ENCODE measurements at places on chromosomes 5 and 9. TPM values are rescaled to one million over a fixed set of nuclear protein-coding genes. Genes with fewer than 3 reads are reported as not detected.
A peak's percentile ranks its signal among the peaks of the same experiment; 100 is the strongest.

IFNE gene
- total RNA-seq, result not detected

DNA sequence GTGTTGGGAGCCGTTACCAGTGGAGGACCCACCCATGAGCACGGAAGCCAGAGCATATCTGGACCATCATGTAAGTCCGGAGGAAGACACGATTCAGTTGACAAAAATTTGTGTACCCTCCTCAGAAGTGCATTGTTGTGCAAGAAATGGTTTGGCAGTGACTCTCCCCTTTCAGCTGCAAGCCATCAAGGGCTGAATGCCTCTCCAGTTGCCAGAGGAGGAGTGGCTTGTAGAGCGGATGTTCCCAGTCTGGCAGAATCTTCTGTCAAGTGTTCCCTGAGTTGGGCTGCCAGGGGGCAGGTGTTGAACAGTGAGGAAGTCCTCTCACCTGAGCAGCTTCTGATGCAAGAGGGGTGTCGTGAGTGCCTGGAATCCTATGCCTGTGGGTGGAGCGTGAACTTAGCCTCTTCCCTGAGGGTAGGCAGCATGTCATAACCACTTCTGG, 27.6 kb upstream of the CDKN2AIPNL start:
- peaks cover 6% of the 10 kb centered on the region for H3K4me1 ChIP-seq
- H3K27me3 ChIP-seq, result no peaks in the 10 kb centered on the region
- no peak overlapping the region for H3K27ac ChIP-seq
- no peak overlapping the region for H3K4me3 ChIP-seq
- no peaks in the 10 kb centered on the region for H3K36me3 ChIP-seq

SNCB gene
- not detected for total RNA-seq

- no peaks in the 10 kb centered on the region for H3K36me3 ChIP-seq
- H3K4me1 ChIP-seq, result no peaks in the 10 kb centered on the region
- H3K27ac ChIP-seq, result no peak overlapping the region
These were observed 1.8 kb downstream of the MARVELD2 start for GRCh38 chr5:69416699-69417098.

GAS1 gene
- 2.4 TPM for total RNA-seq

DNA sequence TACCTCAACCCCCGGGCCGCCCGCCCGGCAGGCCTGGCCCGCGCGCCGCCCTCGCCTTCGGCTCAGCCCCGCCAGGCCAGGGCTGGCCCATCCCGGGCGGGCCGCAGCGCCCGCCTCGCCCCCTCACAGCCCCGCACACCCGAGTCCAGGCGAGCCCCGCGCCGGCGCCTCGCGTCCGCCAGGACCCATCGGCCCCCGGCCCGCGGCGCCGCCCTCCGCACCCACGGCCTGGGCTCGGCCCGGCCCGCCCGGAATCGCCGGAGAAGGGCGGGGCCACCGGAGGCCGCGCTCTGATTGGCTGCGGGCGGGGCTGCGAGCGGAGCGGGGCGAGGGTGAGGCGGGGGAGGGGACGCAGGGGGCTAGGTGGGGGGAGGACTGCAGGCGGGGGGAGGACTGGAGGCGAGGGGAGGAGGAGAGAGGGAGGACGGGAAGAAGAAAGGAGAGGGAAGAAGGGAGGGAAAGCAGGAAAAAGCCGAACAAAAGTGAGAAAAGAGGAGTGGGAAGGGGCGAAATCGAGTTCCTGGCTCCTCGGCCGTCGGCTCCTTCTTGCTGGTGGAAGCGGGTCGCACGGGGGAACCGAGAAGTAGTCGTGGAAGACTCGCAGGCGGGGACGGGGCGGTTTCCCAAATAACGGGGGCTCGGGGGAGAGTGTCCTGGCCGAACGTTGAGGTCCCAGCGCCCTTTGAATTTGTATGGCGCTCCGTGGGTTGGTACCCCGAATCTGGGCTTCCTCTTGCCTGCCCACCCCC, 472 bp upstream of the UBTD2 start:
- peak; percentile 85 for DNase-seq
- H3K4me1 ChIP-seq, result peaks cover 11% of the 10 kb centered on the region
- no peaks in the 10 kb centered on the region for H3K36me3 ChIP-seq
- H3K27me3 ChIP-seq, result no peaks in the 10 kb centered on the region
- peak overlapping the region; percentile 83 for H3K4me3 ChIP-seq

DBH gene
- total RNA-seq, result not detected

HSD17B3 gene
- total RNA-seq, result not detected

GRCh38 chr9:126222835-126223431, 103.7 kb upstream of the MVB12B start:
- H3K4me1 ChIP-seq, result no peaks in the 10 kb centered on the region
- H3K27ac ChIP-seq, result no peak overlapping the region
- DNase-seq, result no peak
- H3K36me3 ChIP-seq, result no peaks in the 10 kb centered on the region

DNA sequence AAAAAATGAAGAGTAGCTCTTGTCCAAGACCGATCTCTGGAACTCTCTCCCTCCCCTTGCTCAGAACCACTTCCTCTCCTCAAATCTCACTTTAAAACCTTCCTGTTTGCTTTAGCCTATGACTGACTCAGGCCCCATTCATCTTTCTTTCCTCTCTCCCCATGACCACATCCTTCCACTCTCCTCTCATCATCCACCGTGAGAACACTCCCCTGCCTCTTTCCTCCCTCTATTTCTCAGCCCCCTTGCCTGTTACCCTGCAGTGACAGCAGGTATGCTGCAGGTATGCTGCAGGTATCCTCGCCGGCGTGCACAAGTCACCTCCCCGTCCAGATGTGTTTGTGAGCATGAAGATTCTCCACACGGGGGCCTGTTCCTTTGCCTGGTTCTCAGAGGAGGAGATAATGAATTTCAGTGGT, 505.3 kb downstream of the CCDC171 start:
- H3K4me1 ChIP-seq, result no peaks in the 10 kb centered on the region
- H3K27me3 ChIP-seq, result no peaks in the 10 kb centered on the region
- no peak for DNase-seq
- H3K36me3 ChIP-seq, result no peaks in the 10 kb centered on the region
- no peak overlapping the region for H3K4me3 ChIP-seq

GRCh38 chr5:88732181-88732633, 150.8 kb downstream of the MEF2C start:
- peak overlapping the region; percentile 31 for H3K27ac ChIP-seq
- H3K36me3 ChIP-seq, result no peaks in the 10 kb centered on the region
- no peaks in the 10 kb centered on the region for H3K4me1 ChIP-seq
- H3K27me3 ChIP-seq, result no peaks in the 10 kb centered on the region
- DNase-seq, result no peak
- no peak overlapping the region for H3K4me3 ChIP-seq

DNA sequence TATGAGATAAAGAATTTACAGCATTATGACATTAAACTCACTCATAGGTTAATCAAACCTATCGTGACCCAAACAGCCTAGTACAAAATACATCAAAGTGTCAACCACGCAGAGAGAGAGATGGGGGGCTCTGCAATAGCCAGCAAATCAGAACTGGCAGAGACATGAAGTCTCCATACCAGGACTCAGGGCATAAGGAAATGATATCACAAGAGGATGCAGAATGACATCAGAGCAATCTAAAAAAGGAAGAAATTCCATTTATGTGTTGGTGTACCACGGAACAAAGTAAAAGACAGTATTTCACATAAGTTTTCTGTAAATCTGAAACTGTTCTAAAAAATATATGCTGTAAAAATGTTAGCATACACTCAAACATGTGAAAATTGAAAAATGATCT, 24.6 kb downstream of the BICD2 start:
- no peaks in the 10 kb centered on the region for H3K36me3 ChIP-seq
- no peak for DNase-seq
- peaks cover 2% of the 10 kb centered on the region for H3K4me1 ChIP-seq
- H3K27me3 ChIP-seq, result no peaks in the 10 kb centered on the region
- no peak overlapping the region for H3K4me3 ChIP-seq

- no peaks in the 10 kb centered on the region for H3K4me1 ChIP-seq
- no peaks in the 10 kb centered on the region for H3K27me3 ChIP-seq
- no peak overlapping the region for H3K4me3 ChIP-seq
- no peak overlapping the region for H3K27ac ChIP-seq
- DNase-seq, result no peak
- H3K36me3 ChIP-seq, result no peaks in the 10 kb centered on the region
These were observed 4.2 kb upstream of the NFIL3 start for GRCh38 chr9:91427873-91428272.

GRCh38 chr9:108474356-108474755, 381.4 kb downstream of the ACTL7B start:
- no peak for DNase-seq
- no peak overlapping the region for H3K27ac ChIP-seq
- H3K4me1 ChIP-seq, result peaks cover 9% of the 10 kb centered on the region
- no peaks in the 10 kb centered on the region for H3K36me3 ChIP-seq

- no peak overlapping the region for H3K27ac ChIP-seq
- no peaks in the 10 kb centered on the region for H3K36me3 ChIP-seq
- no peaks in the 10 kb centered on the region for H3K4me1 ChIP-seq
- no peak overlapping the region for H3K4me3 ChIP-seq
- no peak for DNase-seq
These were observed 12.3 kb downstream of the SGCD start for GRCh38 chr5:156339139-156339841.

GRCh38 chr5:1380011-1380817, 35.3 kb upstream of the CLPTM1L start:
- no peaks in the 10 kb centered on the region for H3K4me1 ChIP-seq
- no peak overlapping the region for H3K27ac ChIP-seq
- H3K27me3 ChIP-seq, result no peaks in the 10 kb centered on the region
- no peak overlapping the region for H3K4me3 ChIP-seq
- no peaks in the 10 kb centered on the region for H3K36me3 ChIP-seq
- peak; percentile 35 for DNase-seq

PCDHA1 gene
- not detected for total RNA-seq

DNA sequence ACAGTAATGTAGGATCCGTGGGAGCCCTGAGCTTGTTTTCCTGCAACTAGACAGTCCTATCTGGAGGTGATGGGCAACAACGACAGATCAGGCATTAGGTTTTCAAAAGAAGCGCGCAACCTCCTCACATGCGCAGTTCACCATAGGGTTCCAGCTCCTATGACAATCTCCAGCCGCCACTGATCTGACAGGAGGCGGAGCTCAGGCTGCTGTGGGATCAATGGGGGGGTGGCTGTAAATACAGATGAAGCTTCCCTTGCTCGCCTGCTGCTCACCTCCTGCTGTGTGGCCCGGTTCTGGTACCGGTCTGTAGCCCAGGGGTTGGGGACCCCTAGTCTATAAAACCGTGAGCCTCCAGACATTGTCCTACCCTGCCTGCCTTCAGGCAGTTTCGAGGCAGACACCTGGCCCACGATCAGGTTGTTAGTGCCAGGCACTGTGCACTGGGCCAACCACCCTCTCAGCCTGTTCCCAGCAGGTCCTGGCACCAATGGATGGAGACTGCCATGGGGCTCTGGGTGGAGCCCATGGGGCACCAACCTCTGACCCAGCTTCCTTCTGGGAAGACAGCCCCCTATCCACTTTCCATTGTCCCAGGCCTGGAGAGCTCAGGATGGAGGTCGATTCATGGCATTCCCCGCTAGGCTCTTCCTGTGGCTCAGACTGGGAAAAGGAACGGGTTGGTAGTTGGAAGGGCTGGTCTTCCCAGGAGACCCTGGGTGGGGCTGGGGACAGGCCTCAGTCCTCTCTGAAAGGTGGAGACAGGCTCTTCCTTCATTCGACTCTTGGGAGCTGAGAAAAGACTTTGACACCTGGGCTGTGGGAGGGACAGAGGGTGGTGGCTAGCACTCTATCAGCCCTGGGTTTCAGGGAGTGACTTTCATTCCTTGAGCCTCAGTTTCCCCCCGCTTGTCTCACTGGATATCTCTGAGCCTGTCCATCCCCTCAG, 1.7 kb downstream of the ENDOG start:
- H3K27ac ChIP-seq, result no peak overlapping the region
- peak; percentile 44 for DNase-seq
- no peak overlapping the region for H3K4me3 ChIP-seq
- H3K36me3 ChIP-seq, result no peaks in the 10 kb centered on the region
- H3K4me1 ChIP-seq, result no peaks in the 10 kb centered on the region

F2RL1 gene
- total RNA-seq, result 139 TPM

LURAP1L gene
- total RNA-seq, result 42.5 TPM

GRCh38 chr5:124630767-124631704, 115.4 kb downstream of the ZNF608 start:
- no peak for DNase-seq
- no peaks in the 10 kb centered on the region for H3K4me1 ChIP-seq
- H3K27ac ChIP-seq, result no peak overlapping the region
- H3K27me3 ChIP-seq, result no peaks in the 10 kb centered on the region
- no peaks in the 10 kb centered on the region for H3K36me3 ChIP-seq

GCNT4 gene
- 2.7 TPM for total RNA-seq

DNA sequence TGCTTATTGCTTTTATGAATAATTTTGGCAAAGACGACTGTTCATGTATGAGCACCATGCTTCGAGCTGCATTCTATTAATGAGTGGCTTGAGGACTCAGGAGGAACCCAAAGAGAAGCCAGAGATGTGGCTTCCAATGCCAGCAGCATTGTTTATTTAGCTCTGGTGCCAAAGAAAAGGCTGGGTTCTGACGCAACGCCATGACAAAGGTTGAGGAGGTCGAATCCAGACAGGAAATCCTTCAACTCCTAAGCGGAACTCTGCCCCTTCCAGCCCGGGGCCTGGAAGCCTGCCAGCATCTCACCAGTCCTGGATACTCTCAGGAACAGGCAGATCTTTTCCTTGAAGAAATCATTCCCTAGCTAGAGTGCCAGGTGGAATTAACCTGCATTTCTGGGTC, 104.4 kb downstream of the ARHGAP26 start:
- H3K4me1 ChIP-seq, result peaks cover 39% of the 10 kb centered on the region
- H3K27ac ChIP-seq, result peak overlapping the region; percentile 84
- DNase-seq, result peak; percentile 96
- no peaks in the 10 kb centered on the region for H3K36me3 ChIP-seq

ZNF618 gene
- total RNA-seq, result 3.1 TPM

- H3K4me3 ChIP-seq, result no peak overlapping the region
- no peaks in the 10 kb centered on the region for H3K4me1 ChIP-seq
- no peaks in the 10 kb centered on the region for H3K27me3 ChIP-seq
- H3K27ac ChIP-seq, result no peak overlapping the region
- DNase-seq, result no peak
These were observed 32.8 kb upstream of the NMUR2 start for GRCh38 chr5:152437866-152438265.

- no peak overlapping the region for H3K27ac ChIP-seq
- no peak for DNase-seq
- no peak overlapping the region for H3K4me3 ChIP-seq
- no peaks in the 10 kb centered on the region for H3K27me3 ChIP-seq
- no peaks in the 10 kb centered on the region for H3K4me1 ChIP-seq
These were observed 34.1 kb downstream of the ZNF483 start for GRCh38 chr9:111559000-111559610.

DNA sequence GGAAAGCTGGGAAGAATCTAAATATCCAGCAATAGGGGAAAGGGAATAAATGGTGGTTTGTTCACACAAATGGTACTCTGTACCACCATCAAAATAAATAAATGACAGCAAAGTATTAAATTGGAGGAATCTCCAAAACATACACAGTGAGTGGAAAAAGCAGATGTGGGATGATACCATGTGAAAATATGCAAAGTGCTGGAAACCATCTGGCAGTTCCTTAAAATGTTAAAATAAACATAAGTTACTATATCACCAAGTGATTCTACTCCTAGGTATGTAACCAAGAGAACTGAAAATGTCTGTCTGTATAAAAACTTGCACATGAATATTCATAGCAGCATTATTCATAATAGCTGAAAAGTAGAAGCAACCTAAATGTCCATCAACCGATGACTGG, 41.9 kb upstream of the TEX48 start:
- H3K27ac ChIP-seq, result no peak overlapping the region
- H3K27me3 ChIP-seq, result no peaks in the 10 kb centered on the region
- no peak for DNase-seq
- no peaks in the 10 kb centered on the region for H3K4me1 ChIP-seq
- no peak overlapping the region for H3K4me3 ChIP-seq
- no peaks in the 10 kb centered on the region for H3K36me3 ChIP-seq

LPAR1 gene
- total RNA-seq, result 20.2 TPM

- no peak overlapping the region for H3K27ac ChIP-seq
- peaks cover 8% of the 10 kb centered on the region for H3K4me1 ChIP-seq
- no peak for DNase-seq
- H3K27me3 ChIP-seq, result no peaks in the 10 kb centered on the region
These were observed 37.0 kb downstream of the CXXC5 start for GRCh38 chr5:139684881-139685749.

Data from colonic mucosa (tissue), 4 donors.